ENCODE measurements at places on chromosomes 2 and 18.
A peak's percentile ranks its signal among the peaks of the same experiment; 100 is the strongest.

DNA sequence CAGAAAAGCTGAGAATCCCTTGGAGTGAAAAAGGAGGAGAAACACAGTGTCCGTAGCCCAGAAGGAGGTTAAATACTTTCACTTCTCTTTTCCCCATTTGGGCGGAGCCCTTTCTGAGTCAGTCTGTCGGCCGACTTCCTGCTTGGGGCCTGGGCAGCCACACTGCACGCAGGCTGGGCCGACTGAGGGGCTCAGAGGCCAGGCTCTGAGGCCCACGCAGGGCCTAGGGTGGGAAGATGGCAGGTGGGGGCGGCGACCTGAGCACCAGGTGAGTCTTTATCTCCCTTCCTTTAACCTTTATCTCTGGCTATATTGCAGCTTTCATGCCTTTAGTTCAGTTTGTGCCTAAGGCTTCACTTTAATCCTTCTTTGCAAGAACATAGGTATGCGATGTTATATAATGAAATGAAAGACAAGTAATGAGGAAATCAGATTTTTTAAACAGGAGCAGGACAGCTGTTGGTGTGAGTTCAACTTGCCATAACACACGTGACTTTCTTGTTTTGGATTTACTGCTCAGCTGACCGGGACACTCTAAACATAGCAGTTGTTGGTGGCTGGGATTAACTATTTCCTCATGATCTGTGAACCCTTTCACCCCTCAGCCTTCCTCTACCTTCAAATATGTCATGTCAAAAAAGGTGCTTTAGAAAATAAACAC is at the start of gene SP100:
Gene SP100 (plus strand): TSS at position 141 of the 661 bp plus-strand sequence. CDS start 96 bp downstream, at position 237.
- peak; percentile 42 for DNase-seq

- no peak for DNase-seq
Measured at GRCh38 chr2:238226698-238227586, 12.9 kb downstream of the HES6 start.

- no peak for DNase-seq
Measured at GRCh38 chr2:109324861-109325260, 195.9 kb downstream of the SH3RF3 start.

GRCh38 chr2:12856934-12857601 is 140.3 kb downstream of the TRIB2 start:
- no peak for DNase-seq

DNA sequence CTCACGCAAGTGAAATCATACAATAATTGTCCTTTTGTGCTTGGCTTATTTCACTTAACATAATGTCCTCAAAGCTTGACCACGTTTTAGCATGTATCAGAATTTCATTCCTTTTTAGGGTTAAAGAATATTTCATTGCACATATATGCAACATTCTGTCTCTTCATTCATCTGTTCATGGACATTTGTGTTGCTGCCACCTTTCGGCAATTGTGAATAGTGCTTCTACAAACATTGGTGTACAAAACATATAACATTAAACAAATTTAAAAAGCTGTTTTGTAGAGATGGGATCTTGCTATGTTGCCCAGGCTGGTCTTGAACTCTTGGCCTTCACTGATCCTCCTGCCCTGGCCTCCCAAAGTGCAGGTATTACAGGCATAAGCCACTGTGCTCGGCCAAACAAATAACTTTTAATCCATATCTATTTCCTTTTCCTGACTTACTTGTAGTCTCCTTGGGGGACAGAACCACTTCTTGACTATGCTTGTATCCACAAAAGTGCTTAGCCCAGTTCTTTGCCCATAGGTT is 209.3 kb downstream of the SLC4A3 start:
- no peak for DNase-seq

DNA sequence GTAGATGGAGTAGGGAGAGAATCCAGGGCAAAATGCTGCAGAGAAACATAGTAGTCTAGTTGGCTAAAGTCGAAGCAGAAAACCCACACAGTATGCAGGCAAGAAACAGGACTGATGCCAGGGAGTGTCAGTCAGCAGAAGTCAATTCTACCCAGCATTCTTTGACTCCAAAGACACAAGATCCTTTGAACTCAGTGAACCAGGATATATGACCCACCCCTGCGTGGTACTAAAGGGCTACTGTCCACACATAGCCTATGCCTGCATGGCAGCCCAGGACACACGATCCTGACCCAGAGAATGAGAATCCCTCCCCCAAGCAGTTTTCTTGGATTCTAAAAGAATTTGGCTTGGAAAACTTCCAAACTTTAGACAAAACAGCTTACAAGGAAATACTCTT is 42.5 kb downstream of the ALK start:
- DNase-seq, result no peak

Measured in stimulated activated CD4-positive, alpha-beta T cell treated with anti-CD3 and anti-CD28 coated beads, Interleukin-12 subunit alpha, Interleukin-12 subunit beta, amount 100 ng/mL, for 24 hours (primary cell).